ENCODE measurements at places on chromosomes 6 and 20. TPM values are rescaled to one million over a fixed set of nuclear protein-coding genes. Genes with fewer than 3 reads are reported as not detected.

DNA sequence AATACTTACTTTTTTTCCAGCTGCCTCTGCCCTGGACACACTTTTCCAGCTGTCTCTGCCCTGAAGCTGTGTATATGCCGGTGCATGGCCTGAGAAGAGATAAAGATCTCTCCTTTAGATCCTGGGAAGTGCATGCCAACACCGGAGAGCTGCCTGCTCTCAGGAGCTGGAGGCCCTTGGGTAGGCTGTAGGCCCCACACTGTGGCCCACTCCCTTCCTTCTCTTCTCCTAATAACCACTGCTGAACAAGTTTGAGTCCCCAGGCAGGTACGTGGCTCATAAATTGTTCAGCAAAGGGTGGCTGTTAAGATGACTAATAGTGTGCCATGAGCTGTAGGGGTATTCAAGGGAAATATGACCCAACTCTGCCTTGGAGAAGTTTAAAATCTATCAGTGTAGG lies 102.5 kb downstream of the CD24 start:
- no peak for DNase-seq

DNA sequence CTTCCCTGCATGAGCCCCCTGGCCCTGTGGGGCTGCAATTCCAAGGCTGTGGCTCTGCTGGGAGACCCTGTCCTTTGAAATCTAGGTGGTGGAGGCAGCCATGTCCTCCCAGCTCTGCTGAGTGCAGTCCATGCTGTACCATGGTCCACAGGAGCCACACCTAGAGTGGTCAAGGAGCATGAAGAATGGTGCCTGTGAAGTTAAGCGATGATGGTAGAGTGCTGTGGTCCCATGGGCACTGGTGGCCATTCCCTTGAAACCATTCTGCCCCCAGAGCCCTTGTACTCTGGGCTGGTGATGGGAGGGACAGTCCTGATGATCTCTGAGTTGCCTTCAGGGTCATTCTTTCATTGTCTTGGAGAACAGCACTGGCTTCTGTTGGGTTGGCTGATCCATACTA lies 55.3 kb downstream of the EFCAB8 start:
- DNase-seq: no peak

PRL gene
- 0.48 TPM for total RNA-seq

TRIM15 gene
- 0.48 TPM for total RNA-seq

GRCh38 chr6:164581563-164581962 lies 727.8 kb downstream of the C6orf118 start:
- no peak for DNase-seq

Measured in umbilical cord (tissue), 2 donors.